Globus pallidus (tissue), 1 donor: ENCODE measurements at places on chromosomes 3 and 15.
A peak's percentile ranks its signal among the peaks of the same experiment; 100 is the strongest.

- no peak for DNase-seq
These were observed 921.0 kb upstream of the ROBO1 start for GRCh38 chr3:80688814-80689213.

- DNase-seq: no peak
These were observed 217.4 kb upstream of the EOMES start for GRCh38 chr3:27939521-27939920.

- no peak for DNase-seq
These were observed 2.0 kb downstream of the C2CD4A start for GRCh38 chr15:62068810-62069167.

- no peak for DNase-seq
These were observed 67.2 kb downstream of the IL1RAP start for GRCh38 chr3:190581041-190581541.

- DNase-seq: no peak
These were observed 39.2 kb downstream of the SNX4 start for GRCh38 chr3:125480656-125481374.

- peak; percentile 43 for DNase-seq
These were observed 24.0 kb downstream of the STX19 start for GRCh38 chr3:94004301-94004910.

GRCh38 chr3:38169027-38169317 is 3.6 kb downstream of the OXSR1 start:
- DNase-seq: no peak

GRCh38 chr3:145882436-145882835 is 278.5 kb downstream of the PLOD2 start:
- no peak for DNase-seq

- no peak for DNase-seq
These were observed 23.0 kb downstream of the NANOGP8 start for GRCh38 chr15:35061825-35062737.

DNA sequence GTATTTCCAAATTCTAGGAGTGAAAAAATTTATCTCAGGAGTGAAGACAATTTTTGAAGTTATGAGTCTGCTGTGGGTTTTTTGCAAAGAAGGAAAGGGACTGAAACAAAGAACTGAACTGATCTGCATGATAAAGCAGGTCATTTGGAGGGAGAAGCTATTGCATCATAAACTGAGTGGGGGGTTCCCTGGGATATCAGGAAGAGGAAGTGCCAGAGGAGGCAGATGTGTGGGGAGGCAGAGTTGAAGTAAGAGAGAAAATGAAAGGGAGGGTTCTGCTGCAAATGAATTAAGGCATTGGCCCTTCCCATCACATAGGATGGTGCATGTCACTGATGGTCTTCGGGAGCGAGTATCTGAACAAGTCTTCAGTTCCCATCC is 379.2 kb downstream of the VPS13C start:
- no peak for DNase-seq

DNA sequence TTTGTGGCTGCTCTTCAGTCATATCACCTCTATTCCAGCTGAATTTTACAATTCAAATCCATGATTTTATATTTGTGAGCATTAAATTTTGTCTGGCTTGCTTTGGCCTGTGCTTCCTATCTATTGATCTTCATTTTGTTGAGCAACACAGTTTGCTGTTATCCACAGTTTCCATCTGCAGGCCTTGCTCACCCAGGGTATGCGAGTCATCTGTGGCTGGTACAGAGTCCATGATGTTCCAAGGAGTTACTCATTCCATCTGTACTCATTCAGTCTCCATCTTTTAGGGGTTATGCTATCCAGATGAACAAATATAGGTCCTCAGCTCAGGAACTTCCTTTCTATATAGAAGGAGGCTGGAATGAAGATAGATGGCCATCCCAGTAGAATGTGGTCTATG is 70.1 kb upstream of the CCK start:
- no peak for DNase-seq

- DNase-seq: peak; percentile 51
These were observed 137.6 kb downstream of the SRGAP3 start for GRCh38 chr3:9111866-9112265.
